Omental fat pad (tissue), 4 donors: ENCODE measurements at places on chromosomes 7 and 10. TPM values are rescaled to one million over a fixed set of nuclear protein-coding genes. Genes with fewer than 3 reads are reported as not detected.

- DNase-seq = no peak
Measured at GRCh38 chr7:149023662-149024061, 4.6 kb downstream of the PDIA4 start.

SLC39A12 gene
- total RNA-seq = 0.47 TPM

WNT2 gene
- 0.95 TPM for total RNA-seq

AGAP4 gene
- 8.9 TPM for total RNA-seq

LIPF gene
- total RNA-seq = not detected
